ENCODE measurements at places on chromosomes 5 and 9.

- peak; percentile 35 for DNase-seq
Observed at GRCh38 chr9:121156263-121156731, 45.4 kb downstream of the RAB14 start.

GRCh38 chr5:142888469-142889085 is 118.4 kb downstream of the ARHGAP26 start:
- peak; percentile 63 for DNase-seq

DNA sequence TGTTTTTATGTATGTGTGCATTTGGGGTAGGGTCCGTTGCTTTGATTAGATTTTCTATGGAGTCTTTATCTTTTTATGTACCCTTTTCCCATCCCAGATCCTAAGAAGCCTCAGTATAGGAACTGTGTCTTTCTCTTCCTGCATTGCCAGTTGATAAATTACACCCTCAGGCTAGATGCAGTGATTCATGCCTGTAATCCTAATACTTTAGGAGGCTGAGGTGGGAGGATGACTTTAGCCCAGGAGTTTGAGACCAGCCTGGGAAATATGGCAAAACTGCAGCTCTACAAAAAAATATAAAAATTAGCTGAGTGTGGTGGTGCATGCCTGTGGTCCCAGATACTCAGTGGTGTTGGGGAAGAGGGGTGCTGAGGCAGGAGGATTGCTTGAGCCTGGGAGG is 40.2 kb downstream of the NLN start:
- DNase-seq, result peak; percentile 17

DNA sequence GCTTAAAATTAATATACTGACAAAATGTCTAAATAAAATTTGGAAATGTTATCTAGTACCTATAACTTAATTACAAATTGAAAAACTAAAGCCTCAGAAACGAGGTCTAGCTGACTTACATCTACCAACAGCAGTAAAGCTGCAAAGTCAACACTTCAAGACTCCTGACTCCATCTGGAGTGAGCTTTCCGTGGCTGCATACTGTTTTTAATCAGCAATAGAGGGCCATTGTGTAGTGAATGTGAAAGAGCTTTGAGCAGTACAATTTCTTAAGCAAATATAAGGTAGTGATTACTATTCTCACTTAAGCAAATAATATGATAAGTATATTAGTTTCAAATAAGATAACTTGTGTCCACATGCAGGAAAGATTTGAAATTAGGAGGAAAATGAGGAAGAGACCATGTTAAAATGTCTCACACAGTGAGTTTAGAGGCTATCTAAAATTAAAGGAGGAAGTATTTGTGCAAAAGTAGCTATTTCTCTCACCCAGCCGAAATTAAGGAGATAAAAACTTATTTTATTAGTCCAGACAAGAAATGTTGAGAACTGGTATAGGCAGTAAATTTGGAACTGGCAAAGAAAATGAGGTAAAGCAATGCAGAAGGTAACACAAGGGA is 6.4 kb downstream of the SPINK6 start:
- DNase-seq, result no peak

All from amniotic epithelial cell (primary cell).